ENCODE measurements at places on chromosomes 11 and 22.

- no peak for DNase-seq
These were observed 35.6 kb upstream of the PPARA start for GRCh38 chr22:46114518-46115387.

DNA sequence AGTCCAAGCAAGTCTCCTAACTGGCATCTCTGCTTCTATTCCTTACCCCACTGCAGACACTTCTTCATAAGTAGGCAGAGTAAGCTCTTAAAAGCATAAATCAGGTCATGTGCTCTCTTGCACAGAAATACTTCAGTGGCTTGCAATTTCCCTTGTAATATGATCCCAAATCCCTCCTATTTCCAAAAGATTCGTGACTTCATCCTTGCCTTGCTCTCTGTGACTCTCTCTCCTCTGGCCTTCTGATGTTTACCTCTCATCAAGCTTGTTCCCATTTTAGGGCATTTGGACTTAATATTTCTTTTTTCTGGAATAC lies 37.4 kb upstream of the NCR3LG1 start:
- DNase-seq, result no peak

GRCh38 chr11:27041141-27041899 lies 705 bp downstream of the BBOX1 start:
- no peak for DNase-seq

GRCh38 chr11:27207025-27207650 lies 155.9 kb downstream of the CCDC34 start:
- DNase-seq, result no peak

- no peak for DNase-seq
These were observed 52.4 kb downstream of the GRIK4 start for GRCh38 chr11:120563703-120564572.

- DNase-seq, result no peak
These were observed 1.3 kb upstream of the RFPL2 start for GRCh38 chr22:32205974-32206773.

DNA sequence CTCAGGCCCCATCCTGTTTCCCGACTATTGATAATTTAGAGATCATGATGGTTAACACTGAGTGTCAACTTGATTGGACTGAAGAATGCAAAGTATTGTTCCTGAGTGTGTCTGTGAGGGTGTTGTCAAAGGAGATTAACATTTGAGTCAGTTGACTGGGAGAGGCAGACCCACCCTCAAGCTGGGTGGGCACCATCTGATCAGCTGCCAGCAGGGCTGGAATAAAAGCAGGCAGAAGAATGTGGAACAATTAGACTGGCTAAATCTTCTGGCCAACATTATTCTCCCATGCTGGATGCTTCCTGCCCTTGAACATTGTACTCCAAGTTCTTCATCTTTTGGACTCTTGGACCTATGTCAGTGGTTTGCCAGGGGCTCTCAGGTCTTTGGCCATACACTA lies 1170.0 kb upstream of the CNTN5 start:
- no peak for DNase-seq

DNA sequence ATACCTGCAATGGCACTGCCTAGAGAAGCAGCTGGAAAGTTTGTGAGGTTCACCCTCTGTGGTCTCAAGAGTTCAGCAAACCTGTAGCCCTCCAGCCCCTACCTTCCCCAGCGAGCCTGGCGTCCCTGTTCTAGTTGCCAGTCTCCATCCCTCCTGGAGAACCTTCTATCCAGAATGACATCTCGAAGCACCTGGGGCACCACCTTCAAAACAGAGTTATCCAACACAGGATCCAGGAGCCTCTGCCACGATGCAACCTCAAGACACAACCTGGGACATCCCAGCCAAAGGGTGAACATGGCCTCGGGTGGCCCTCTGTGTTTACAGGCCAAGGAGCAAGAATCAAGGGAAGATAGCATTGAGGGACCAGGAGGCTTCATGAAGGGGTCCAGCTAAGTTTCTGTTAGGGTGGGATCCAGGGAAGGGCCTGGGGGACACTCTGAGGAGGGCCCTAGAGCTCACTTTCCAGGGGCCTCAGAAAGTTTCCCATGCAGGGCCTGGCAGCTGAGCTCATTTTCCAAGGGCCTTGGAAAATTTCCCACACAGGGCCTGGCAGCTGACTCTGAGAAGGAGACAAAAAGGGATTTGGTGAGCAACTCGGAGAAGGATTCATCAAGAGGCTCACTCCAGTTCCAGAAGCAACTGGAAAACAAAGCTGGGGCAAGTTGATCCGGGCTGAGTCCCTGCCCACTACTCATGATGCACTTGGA lies 36.9 kb upstream of the SYT13 start:
- no peak for DNase-seq

DNA sequence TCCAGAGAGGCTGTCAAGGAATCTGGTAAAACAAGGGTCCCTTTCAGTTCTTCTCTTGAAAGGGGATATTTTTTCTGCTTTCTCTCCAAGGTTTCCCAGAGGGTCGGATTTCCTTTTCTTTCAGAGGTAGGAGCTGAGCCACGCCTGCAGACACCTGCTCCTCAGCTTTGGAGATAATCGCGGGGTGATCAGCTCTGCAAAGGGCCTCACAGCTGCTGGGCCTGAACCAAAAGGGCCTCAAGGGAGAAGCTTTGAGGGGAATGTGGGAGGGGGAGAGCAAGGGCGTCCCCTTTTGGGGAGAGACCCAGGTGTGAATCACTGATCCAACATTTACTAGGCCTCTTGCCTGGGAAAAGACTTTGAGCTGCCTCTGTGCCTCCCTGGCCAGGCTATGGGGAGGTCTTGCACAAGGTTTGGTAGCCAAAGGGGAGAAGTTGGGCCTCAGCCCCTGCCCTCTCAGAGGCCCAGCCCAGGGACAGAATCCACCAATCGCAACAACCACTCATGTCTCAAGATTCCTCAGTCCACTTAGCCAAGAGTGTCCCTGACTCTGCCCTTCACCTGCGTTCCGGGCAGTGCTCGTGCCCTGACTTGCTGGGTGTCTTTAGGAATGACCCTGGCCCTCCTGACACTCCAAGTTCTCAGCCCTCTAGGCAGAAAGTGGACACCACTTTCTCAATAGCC lies 14.0 kb upstream of the TP53I11 start:
- DNase-seq, result no peak

DNA sequence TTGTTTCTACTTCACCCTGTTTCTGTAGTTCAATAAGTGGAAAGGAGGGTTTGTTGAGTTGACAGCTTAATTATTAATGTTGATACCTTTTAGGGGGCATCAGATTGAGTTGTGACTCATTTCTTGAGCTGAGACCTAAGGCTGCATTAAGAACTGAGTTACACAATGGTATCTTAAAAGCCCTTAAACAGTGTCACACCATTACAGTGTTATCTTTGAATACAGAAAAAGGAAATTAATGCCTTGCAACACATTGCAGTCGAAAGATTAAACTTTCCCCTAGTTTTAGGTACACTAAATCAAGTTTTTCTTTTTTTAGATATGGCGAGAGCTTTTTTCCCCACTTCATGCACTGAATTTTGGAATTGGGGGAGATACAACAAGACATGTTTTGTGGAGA lies 16.7 kb downstream of the PAFAH1B2 start:
- DNase-seq, result no peak

DNA sequence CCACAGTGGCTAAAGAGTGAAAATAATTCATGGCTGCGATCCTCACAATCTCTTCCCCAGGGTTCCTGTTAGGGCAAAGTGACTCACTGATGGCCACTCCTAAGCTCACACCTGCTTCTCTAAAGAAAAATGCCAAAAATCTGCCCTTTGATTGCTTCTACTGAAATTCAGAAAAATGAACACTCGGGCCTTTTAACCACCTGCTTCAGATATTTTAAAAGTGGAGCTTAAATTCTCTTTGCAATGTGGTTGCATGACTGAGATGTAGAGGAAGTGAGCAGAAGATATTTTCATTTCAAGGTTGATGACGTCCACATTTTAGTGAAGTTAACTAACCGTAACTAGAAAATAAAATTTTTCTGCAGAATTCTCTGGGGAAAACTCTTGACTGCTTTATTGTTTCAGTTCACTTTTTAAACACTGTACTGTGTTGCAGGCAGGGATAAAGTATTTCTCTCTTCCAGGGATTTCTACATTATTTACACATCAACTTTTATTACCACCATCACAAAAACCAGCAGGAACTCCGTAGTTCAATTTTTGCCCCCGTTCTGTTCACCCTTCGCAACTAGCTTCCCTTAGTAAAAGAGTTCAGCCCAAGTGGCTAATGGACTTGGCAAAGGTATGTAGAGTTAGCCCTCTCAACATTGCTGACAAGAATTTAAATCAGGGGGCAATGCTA lies 8.5 kb downstream of the RAB30 start:
- no peak for DNase-seq

DNA sequence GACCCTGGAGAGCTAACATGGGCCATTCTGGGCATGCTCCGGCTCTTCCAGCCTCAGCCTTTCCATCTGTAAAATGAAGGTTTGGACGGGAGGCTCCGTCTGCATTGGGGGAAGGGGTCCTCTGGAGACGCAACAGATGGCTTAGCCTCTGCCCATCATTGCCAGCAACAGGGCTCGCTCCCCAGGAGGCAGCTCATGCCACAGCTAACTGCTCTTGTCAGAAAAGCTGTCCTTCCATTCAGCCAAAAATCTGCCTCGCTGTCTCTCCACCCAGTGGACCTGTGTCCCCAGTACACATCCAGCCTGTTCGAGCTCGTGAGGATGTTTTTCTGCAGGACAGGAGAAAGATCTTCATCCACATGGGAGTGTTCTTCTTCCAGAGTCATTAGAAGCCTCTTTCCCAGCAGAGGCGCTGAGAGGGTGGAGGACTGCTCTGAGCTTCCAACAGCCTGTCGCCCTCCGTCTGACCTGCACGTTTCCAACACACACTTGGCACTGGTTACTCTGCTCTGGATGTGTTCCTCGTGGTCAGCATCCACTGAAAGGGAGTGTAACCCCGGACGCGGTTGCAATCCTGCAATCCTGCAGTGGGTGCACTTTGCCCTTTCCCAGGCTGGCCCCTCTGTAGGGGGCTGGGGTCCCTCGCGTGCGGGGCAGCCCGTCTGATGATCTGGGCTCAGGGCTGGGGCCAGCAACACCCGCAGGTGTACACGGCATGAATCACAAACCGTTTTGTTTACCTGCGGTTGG lies 1340.9 kb downstream of the TBC1D22A start:
- DNase-seq, result no peak

- no peak for DNase-seq
These were observed 9.4 kb downstream of the LRRC75B start for GRCh38 chr22:24583221-24584165.

- no peak for DNase-seq
These were observed 122.8 kb downstream of the FAT3 start for GRCh38 chr11:92347454-92347853.

DNA sequence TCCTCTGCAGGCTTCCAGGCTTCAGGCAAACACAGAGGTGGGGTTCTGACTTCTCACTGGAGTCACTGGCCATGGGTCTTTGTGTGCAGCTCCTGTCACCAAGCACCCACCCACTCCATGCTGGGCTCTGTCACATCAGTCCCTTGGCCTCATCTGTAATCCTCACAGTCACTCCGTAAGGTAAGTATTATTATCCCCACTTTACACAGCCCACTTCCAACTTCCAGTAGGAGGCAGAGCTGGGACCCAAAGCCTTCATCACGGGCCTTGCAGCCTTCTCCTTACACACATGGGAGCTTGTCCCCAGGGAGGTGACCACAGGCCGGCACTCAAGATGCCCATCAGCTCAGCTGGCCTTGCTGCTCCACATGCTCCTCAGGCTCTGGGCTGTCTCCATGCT lies 266.7 kb upstream of the B3GAT1 start:
- DNase-seq, result no peak

GRCh38 chr11:31509051-31509428 lies 382 bp downstream of the IMMP1L start:
- DNase-seq, result no peak

DNA sequence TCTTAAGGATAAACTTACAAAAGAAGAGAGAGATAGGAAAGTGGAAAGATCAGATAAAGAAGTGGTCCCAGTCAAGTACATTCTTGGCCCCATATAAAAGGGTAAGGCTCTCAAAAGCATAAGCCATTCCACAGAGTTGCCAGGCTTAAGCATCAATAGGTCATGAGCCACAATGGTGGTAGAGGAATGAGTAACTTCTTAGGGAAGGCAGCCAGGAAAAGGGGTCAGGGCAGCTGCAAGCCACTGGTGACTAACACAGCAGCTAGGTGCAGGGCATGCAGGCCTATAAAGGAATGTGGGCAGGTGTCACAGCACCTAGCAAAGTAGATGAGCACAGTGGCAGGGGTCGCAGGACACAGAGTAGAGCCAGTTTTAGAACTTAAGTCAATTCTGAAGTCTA lies 302.6 kb upstream of the FAT3 start:
- no peak for DNase-seq

DNA sequence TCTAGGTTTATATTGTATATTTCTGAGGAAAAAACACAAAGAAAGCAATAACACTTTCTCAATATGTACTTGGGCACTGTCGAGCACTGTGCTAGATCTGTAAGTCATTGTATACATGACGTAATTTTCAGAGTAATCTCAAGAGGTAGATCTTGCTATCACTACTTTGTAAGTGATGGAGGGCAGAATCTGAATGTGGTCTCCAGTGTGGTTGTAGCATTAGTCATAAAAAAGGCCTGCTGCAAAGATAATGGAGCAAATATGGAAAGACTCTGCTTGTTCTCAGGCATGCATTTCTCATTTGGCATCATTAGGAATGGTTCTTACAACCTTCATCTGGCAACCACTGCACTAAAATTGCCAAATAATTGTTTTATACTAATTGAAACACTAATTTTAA lies 419.8 kb upstream of the CCDC179 start:
- no peak for DNase-seq

DNA sequence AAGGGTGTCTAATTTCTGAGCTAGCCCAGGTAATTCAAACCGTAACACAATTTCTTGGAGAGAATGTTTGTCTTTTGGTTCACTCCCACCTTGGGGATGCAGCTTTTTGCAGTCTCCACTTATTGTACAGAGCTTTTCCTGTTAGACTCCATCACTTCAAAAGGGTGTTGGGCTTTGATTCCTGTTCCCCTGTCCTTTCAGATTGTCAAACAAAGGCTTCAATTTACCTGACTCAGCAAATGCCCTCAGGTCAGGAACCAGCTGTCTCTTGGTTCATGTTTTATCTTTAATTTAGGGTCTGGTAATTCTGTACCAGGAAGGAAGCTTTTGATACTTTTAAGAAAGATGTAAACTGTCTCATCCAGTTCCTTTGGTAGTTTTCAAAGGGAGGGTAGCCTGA lies 880.6 kb downstream of the NTM start:
- DNase-seq, result no peak

GRCh38 chr22:49450498-49450897 lies 377.2 kb downstream of the BRD1 start:
- no peak for DNase-seq

DNA sequence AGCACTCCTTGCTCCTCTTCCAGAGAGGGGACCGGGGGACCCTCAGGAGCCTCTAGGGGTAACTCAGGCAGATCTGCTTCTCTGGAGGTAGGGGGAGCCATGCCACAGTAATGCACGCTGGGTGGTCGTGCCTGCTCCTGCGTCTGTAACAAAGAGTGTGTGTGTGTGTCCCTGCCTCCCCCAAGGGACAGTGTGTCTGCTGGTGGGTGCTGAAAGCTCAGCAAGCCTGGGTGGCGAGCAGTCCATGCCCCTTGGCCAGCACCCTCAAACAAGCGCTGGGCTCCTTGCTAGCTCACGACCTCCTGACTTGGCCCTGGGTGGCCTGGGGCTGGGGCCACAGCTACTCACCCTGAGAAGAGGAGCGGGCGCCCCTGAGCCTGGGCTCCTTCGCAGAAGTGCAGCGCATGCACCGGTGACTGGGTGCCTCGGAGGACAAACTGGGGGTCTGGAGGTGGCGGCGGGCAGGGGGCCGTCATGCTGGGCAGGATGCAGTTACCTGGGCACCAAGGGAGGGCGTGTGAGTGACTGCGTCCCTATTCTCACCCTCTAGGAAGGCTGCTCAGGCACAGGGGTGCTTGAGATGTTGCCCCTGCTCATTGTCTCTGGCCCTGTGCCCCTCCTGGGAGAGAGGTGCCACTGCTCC lies 33.7 kb downstream of the GNB1L start:
- DNase-seq, result no peak
